Astrocyte (in vitro differentiated cells and primary cell): ENCODE measurements at places on chromosomes 7 and 10. TPM values are rescaled to one million over a fixed set of nuclear protein-coding genes. Genes with fewer than 3 reads are reported as not detected.

- DNase-seq = no peak
Observed at GRCh38 chr10:21599582-21599981, 65.5 kb downstream of the MLLT10 start.

DNA sequence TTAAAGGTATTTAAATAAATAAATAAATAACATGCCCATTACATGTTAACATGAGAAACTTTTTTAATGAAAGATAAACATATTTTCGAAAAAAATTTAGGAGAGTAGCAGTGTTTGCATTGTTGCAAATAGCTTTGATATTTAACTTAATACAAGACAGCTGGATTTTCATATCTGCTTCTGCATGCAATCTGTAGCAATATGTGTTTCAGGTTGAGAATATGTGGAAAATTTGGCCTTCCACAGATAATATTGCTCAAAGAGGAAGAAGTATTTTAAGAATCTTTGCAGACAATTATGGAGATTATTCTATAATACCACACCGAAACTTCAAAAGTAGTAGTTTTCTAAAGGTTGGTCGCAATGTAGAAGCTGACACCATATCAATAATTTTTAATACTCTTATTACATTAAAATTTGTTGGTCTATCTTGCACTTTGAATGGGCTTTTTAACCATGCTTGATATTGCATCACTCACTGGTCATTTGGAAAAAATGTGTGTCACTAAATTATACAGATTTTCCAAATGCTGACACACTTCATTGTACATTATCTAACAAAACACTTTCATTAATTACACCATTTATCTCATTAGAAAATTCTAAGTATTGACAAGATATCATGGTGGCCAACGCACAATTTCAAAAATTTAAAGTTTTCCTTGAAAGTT, 229.8 kb upstream of the HDAC9 start:
- DNase-seq = no peak

- DNase-seq = no peak
Observed at GRCh38 chr10:78804411-78805032, 264.2 kb upstream of the ZMIZ1 start.

- peak; percentile 30 for DNase-seq
Observed at GRCh38 chr10:29746080-29746797, 111.5 kb upstream of the SVIL start.

DNA sequence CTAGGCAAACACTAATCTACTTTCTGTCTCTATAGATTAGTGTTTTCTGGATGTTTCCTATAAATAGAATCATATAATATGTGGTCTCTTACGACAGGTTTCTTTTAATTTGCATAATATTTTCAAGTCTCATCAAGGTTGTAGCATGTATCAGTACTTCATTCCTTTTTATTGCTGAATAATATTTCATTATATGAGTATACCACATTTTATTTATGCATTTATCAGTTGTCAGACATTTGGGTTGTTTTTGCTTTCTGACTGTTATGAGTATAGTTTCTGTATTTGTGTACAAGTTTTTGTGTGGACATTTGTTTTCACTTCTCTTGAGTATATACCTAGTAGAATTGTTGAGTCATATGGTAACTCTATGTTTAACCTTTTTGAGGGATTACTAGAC, 48.2 kb downstream of the SHOC2 start:
- no peak for DNase-seq

FAM221A gene
- total RNA-seq = 2.5 and 3.0 TPM in 2 replicates

DNA sequence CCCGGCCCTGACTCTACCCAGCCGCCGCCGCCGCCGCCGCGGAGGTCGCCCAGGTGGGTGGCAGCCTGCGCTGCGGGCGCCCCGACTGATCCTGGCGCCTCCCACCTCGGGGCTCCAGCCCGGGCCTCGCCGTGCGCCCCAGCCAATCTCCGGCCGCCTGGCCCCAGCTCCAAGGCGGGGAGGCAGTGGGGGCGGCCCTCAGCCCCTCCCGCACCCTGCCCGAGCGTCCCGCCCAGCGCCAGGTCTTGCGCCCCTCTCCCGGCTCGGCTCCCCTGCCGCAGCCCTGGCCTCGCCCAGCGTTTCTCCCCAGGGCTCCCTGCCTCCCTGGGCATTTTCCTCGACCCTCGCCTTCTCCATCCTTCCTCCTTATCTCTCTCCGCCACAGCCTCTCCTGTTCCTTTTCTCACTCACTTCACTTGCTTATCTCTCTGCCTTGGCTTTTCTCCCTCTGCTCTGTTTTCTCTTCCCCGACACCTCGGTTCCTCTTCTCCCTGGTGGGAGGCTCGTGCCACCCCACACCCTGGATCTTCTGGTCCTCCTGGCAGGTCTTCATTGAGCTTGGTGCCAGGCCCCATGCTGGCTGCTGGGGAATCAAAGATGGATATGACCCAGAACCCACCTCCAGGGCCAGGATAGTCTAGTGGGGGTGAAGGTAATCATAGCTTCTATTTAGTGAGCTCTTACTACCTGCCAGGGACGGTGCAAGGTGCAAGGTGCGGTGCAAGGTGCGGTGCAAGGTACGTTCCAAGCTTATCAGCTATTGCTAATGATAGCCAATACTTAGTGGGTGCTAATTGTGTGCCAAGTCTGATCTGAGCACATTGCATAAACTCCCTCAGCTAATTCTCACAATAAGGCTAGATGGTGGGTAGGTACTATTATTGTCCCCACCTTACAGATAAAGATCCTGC, at the start of gene SFRP5:
Gene SFRP5, minus strand, starts transcription at position 87 of the 911 bp plus-strand sequence. CDS start 166 bp downstream, outside the sequence.
- DNase-seq = no peak

- no peak for DNase-seq
Observed at GRCh38 chr7:44258865-44259546, 58.2 kb downstream of the YKT6 start.

GRCh38 chr10:13722747-13723653, 136.2 kb downstream of the PRPF18 start:
- DNase-seq = no peak

DNA sequence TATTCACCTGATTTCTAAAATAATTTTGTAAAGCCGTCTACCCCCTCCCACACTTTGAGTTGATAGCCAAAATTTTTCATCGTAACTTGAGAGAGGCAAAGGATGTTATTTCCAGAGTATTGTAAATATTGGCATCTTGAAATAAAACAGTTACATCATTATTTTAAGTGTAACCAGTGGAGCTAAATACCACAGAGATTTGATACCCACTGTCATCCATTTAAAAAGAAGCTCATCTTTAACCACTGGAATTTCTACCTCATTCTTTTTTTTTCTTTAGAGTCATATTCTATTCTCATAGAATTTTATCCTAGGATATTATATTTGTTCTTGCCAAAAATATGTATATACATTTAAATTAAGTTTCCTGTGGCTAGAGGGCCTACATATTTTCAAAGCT, 48.6 kb downstream of the CAMK1D start:
- peak; percentile 44 for DNase-seq

NPC1L1 gene
- 0.05 and 0.07 TPM in 2 replicates for total RNA-seq

RBAK gene
- total RNA-seq = 11.9 and 12.0 TPM in 2 replicates

EMX2 gene
- not detected in 2 replicates for total RNA-seq
